GM06990 (cell line): ENCODE measurements at places on chromosomes 12 and 14.

DNA sequence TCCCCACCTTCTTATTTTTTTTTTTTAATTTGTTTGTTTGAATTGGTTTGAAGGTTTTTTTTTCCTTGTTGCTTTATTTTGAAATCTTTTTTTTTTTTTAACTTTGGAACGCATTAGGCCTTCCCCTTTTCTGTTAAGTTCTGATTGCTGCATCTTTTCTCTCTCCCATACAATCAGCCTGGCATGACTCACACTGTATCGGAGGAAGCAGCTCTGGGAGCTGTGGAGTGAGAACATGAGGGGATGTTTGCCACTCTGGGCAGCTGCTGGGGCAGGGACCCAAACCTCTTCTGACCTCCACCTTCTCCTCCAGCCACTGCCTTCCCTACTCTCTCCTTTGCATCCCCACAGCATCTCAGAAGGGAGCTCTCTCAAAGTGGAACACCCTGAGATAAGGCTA, 160.3 kb upstream of the FKBP4 start:
- DNase-seq, result no peak

DNA sequence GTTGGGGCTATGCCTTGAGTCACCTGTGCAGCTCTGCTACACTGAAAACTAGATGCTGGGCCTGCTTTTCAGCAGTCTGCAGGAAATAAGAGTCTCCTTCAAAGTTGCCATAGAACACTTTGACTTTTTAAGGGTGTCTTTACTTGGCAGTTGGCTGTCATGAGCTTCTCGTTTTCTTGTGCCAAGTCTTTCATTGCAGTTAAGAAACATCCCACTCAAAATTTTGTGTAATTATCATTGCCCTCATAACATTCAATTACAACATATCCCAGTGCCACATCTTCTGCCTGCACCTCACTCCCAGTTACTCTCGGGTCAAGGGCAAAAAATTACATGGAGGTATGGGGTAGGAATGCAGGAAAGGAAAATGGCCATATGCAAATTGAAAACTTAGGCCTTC, 29.1 kb downstream of the GPR65 start:
- no peak for DNase-seq

GRCh38 chr12:102873077-102873476, 44.0 kb downstream of the PAH start:
- DNase-seq, result no peak

DNA sequence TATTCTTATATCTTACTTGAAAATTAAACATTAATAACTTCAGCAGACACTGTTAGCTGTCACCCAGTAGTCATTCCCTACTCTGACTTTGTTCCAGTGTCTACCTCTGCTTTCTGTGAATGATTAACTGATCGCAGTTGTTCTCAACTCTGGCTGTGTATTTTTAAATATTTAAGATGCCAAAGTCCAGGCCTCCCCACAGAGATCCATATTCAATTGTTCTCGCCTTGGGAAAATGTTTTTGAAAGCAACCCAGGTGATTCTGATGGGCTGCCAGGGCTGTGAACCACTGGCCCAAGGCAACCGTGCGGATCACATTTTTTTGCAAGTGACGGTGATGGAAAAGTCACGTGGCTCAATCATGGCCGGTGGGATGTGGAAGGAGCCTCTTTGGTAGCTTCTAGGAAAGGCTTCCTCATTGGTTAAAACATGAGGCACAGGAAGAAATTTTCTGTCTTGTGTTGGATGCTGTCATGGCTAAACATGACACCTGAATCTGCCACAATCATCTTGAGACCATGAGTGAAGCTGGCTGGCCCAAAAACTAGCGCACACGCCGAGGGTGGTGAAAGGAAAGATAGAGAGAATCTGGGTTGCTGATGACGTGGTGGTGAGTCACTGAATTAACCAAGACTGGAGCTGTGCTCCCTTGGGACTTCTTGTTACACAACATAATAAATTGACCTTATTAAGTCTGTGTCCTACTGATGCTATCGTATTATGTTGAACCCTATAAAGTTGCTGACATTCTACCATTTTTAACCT, 37.2 kb downstream of the RDH12 start:
- DNase-seq, result no peak

DNA sequence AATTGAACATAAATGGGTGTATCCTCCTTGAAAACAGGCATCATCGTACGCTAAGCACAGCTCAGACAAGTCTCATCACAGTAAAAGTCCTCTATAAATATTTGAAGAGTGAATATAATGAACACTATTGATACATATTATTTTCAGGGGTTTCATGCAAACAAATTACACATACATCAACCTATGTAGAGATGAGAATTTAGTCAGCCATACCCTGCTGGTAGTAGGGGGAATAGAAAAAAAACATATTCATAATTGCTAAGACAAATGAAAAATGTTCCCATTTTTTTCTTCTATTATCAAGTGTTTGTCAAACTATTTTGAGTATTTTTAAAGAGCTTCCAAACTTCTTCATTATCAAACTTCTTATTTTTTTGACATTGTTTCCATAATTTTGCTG, 205.6 kb upstream of the SOX5 start:
- DNase-seq, result no peak

DNA sequence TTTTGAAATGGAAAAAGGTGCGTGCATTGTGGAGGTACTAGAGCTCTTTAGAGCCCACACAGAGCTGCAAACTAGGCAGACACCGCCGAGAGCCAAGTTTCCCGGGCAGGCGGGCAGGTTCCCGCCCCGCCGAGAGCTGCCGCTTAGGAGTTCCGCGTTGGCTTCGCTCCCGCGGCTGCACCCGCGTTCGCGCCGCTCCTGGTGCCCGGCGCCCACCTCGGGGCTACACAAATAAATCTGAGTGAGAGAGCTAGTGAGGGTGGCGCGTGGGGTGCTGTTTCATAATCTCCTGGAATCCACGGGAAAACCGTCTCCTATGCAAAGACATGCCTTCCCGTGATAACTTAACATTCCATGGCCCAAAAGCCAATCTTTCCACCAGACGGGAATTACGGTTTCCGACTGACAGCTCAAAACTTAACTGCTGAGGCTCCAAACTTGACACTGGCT, 645 bp downstream of the KITLG start:
- DNase-seq, result peak; percentile 6
